ENCODE measurements at places on chromosomes 7 and 10.

DNA sequence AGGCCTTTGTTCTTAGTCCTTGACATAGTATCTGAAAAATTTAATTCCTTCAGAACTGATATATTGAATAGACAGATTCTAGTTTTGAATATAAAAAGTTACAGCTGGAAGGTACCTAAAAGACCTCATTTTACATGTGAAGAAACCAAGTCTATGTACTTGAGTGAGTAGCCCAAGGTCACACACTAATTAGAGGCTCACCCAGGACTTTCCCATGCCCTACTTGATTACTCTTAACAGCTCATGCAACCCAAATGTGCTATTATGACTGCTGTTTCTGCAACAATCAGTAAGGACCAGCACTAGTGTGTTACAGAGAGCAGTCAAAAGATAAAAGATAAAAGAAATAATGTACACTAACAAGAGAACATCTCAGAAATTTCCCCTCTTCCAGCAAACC is 40.7 kb upstream of the BET1 start:
- no peak for DNase-seq

DNA sequence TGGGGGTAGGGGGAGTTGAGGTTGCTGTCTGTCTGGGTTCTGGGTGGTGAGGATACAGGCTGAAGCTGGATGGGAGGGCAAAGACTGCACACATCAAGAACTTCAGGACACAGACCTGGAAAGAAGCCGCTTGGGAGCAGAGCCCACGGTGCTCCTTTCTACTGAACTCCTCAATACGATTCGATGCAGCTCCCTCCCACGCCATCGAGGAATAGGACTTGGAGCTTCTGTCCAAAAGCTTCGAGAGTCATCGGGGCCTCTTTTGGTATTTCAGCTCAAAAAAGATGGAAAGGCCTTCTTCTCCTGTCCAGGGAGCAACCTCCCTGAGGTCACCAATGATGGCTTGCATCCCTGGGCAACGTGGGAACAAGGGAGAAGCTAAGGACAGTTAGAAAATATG is 407.1 kb upstream of the MGMT start:
- no peak for DNase-seq

GRCh38 chr10:1776127-1776662 is 38.9 kb upstream of the ADARB2 start:
- DNase-seq = no peak

DNA sequence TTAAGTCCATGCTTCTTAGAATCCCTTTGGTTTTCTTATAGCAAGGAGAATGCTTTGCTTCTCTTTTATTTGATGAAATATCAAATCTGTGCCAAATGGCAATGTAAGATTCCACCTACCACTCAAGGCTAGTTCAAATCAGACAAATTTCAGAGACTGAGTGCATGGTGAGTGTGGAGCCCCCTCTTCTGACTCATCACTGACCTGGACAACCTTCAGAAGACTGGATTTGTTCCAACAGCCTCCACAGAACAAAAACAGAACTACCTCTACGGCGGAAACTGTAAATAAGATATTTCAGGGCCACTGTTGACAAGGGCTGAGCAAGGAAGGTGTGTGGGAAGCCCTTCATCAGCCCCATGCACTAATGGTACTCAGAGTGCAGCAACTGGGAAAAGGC is 21.1 kb downstream of the NCAPG2 start:
- DNase-seq = no peak

GRCh38 chr10:2650328-2650727 is 417.0 kb upstream of the PFKP start:
- DNase-seq = no peak

DNA sequence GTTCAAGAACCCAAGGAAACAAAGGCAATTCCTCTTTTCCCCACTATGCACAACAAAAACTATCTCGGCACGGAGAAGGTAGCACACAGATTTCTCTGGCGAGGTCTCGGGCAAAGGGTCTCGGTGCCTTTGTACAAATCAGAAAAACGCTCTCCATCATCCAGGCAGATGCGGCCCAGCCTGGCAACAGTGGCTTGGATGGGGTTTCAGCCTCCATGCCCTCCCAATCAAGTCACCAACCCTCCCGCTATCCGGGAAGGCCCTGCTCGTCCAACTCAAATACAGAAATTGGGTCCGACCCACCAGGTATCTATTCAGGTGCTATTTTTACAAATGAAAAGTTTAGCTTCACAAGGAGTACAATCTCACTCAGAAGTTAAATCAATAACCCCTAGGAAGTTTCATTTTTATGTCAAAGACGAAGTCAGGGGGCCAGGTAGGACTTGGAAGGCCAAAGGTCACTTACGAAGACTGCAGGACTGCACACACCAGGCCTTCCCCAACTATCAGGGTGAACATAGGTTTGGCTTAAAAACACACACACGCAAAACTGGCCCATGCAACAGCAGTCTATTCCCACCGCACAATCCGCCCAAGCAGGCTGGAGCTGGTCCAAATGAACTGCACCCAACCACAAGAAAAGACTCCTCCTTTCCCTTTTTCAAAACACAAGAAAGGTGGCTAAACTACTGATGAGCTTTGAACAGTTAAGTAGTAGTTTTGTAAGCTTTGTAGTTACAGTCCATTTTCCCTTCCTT is 43.0 kb downstream of the GNA12 start:
- DNase-seq = no peak

DNA sequence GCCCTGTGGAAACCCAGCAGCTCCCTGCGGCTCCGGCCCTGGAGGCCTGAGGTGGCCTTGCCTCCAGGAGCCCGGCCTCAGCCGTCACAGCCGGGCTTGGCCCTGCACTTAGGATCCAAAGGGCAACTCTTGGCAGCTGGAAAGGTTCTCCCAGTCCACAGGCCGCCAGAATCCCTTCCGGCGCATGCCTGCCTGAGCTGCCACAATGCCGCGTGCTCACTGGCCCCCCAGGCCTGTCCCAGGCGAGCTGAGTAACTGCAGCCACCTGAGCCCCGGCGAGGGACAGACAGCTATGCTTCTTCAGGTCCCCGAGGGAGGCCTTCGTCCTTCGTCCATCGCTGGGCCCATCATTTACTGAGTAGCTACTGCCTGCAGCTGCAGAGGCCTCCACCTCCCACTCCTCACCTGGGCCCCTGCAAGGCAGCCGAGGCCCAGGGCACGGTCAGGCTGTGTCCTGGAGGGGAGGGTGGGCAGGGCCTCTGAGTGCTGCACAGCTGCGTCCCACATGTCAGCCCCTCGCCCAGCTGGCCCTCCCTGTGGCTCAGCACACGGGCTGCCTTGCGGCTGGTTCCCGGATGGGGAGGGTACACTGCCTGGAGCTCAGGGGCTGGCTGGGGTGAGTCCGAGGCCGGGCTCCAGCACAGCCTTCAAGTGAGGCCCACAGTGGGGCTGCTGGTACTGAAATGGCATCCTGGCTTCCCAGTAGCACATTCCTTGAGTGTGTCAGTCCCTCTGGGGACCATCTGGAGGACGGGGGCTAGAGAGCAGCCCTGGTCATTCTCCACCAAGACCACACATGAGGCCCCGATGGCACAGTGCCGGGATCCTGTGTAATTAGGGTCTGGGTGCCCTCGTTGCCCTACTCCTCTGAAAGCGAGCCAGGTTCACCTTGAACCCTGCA is 172.5 kb downstream of the ELFN1 start:
- DNase-seq = no peak

DNA sequence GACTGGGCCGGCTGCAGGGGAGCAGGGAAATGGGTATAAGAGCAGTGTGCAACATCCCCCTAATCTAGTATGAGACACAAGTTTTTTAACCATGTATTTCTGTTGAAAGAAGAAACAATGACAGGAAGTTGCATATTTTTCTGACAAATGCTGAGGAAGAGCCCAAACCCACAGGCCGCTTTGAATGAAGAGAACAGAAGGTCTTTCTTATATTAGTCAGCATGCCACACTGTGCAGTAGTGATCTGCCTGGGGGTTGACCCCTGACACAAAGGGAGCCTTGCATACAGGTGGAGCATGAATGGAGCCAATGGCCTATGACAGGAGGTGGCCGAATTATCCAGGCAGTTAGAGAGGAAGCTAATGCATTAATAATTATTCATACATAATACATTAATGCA is 518.3 kb downstream of the PLXDC2 start:
- DNase-seq = no peak

GRCh38 chr7:72492461-72493065 is 80.4 kb upstream of the CALN1 start:
- no peak for DNase-seq

Measured in stimulated activated CD8-positive, alpha-beta memory T cell treated with anti-CD3 and anti-CD28 coated beads, Interleukin-7, amount 100 ng/mL, for 4 hours (primary cell).